ENCODE measurements at places on chromosomes 7 and 10.

DNA sequence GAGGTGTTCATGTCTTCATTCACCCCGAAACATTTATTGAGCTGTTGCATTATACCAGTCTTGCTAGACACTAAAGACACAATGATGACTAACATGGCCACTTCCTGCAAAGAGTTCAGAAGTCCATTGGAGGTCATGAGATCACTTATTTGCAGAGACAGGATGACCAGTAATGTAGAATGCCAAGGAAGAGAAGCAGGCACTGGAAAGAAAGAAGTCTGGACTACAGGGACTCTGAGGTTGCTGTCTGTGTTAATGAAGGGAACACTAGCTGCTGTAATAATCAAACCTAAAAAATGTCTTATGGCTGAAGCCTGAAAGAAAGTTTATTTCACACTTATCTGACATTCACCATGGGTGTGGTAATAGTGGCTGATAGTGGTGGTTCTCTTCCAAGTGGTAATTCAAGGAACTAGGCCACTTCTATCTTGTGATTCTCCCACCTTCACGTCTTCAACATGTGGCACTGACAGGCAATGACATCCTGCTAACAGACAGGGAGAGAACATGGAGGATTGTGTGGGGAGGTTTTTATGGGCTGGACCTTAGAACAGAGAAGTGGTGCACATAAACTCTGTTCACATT, 89.2 kb upstream of the MKLN1 start:
- peak; percentile 87 for DNase-seq

GRCh38 chr10:133357285-133358161, at the start of gene FUOM:
TSS of gene FUOM (minus strand) at chr10:133358019. CDS start at chr10:133358007, 12 bp downstream.
- peak; percentile 72 for DNase-seq

DNA sequence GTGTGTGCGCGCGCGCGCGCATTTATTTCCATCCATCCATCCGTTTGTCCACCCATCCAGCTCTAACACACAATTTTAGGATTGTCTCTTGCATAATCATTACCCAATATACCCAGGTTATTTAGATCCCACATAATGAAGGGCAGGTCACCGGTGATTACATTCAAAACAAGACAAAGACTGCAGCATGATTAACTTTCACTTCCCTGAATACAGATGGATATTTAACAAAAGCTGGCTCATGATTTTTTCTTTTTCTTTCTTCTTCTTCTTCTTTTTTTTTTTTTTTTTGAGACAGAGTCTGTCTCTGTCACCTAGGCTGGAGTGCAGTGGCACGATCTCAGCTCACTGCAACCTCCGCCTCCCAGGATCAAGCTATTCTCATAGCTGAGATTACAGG, 86.2 kb downstream of the SH3PXD2A start:
- DNase-seq: no peak

DNA sequence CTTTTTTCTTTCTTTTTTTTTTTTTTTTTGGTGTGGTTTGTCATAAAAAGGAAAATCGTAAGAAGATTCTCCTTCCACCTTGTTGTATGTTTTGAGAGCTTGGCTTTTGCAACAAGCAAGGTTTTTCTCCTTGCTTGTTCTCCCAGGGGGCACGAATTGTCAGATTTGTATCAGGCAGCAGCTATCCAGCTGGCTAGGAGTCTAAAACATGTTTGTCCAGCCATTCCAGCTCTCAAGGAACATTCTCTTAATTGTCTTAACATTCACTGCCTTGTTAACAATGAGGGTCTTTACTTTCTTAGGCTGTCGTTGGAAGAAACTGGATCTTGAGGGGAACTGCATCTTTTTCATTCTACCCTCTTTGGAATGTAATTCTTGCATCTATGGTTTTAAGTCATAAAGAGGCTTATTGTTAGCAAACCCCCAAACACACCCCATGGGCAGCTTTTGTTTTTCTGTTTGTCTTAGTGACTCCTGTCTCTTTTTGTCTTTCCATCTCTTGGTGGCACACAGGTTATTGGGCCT, 14.6 kb downstream of the SHTN1 start:
- DNase-seq: no peak

GRCh38 chr10:45374350-45375052, 485 bp downstream of the ALOX5 start:
- DNase-seq: no peak

GRCh38 chr10:123559066-123559822, 106.9 kb upstream of the GPR26 start:
- peak; percentile 58 for DNase-seq

DNA sequence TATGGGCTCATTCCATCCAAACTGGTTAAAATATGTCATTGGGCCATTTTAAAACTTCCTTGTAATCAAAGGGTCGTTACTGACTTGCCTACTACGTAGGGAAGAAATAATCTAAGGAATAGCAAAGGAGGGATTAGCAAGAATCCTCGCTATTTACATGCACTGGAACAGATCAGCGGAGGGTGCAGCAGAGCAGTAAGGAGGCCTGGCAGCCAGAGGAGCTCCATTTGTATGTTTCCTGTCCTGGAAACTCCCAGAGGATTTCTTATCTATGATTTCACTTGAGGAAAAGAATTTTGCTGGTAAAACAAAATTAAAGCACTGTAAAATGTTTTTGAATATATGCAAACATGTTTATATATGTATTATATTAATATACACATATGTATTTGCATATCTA, 107.3 kb downstream of the TPK1 start:
- no peak for DNase-seq

- DNase-seq: peak; percentile 51
These were observed 348.5 kb downstream of the GRID1 start for GRCh38 chr10:86017841-86018734.

- peak; percentile 76 for DNase-seq
These were observed 140.8 kb downstream of the GLCCI1 start for GRCh38 chr7:8109196-8110022.

DNA sequence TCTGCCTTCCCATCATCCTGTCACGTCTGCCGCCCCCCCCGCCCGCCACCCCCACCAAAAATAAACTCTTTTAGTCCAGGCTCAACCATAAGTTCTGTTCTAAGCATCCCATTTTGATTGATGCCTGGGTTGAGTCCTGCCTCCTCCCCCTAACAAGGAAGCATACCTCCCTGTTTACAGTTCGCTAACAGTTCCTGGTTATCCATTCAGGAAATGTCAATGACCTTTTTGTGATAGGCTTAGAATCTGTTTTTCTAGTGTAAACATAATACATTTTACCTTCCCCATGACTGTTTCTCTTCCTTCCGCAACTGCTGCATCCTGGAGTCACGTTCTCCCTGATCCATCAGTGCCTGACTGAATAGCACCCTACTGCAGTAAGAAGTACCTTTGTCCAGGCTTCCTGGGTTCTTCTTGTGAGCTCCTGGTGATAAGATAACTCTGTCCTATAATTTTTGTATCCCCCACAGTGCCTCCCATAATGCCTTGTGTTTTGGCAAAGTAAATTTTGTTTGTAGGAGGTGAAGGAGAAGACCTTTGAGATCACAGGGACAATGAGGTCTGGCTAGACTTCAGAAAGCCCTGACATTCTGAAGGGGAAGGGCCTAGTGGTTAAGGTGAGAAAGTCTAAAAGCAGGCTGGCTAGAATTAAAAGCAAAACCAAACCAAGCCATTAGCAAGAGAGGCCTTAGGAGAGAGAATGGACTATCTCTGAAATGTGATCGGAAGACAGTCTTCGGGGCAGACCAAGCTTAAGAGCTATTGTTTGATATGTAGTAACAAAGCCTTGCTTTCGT, 7.3 kb downstream of the AGFG2 start:
- DNase-seq: no peak

GRCh38 chr7:120404042-120404441, 131.1 kb downstream of the KCND2 start:
- DNase-seq: no peak

DNA sequence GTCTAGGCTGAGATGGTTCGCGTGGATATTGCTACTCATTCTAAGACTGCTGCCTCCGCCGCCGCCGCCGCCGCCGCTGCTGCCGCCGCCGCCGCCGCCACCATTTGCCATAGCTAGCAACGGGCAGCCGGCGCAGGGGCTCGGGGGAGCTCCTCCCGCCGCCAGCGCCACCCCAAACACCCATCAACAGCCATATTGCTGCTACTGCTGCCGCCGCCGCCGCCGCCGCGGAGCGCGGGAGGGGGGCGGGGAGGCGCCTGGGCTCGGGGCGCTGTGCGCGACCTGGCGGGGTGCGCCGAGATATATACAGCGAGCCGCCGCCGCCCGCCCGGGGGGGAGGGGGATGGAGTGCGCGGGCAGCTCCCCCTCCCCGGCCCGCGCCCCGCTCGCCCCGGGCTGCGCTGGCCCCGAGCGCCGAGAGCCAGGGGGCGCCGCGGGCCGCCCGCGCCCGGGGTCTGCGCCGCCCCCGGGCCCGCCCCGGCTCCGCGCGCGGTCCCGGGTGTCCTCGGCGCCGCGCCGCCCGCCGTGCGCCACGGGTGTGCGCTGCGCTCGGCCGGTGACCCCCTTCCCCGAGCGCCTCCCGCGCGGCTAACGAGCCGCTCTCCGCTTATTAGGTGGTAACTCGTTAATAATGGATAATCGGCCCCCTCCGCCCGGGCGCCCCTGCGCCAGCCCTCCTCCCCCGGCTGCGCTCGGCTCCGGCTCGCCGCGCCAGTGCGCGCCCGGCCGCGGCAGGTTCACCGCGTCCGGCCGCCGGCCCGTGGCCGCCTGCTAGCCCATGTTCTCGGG, at the start of gene KCNMA1:
Gene KCNMA1 (minus strand): TSS at position 277 of the 789 bp plus-strand sequence.
- peak; percentile 82 for DNase-seq

- DNase-seq: no peak
These were observed 152.6 kb downstream of the POU6F2 start for GRCh38 chr7:39130274-39130673.

DNA sequence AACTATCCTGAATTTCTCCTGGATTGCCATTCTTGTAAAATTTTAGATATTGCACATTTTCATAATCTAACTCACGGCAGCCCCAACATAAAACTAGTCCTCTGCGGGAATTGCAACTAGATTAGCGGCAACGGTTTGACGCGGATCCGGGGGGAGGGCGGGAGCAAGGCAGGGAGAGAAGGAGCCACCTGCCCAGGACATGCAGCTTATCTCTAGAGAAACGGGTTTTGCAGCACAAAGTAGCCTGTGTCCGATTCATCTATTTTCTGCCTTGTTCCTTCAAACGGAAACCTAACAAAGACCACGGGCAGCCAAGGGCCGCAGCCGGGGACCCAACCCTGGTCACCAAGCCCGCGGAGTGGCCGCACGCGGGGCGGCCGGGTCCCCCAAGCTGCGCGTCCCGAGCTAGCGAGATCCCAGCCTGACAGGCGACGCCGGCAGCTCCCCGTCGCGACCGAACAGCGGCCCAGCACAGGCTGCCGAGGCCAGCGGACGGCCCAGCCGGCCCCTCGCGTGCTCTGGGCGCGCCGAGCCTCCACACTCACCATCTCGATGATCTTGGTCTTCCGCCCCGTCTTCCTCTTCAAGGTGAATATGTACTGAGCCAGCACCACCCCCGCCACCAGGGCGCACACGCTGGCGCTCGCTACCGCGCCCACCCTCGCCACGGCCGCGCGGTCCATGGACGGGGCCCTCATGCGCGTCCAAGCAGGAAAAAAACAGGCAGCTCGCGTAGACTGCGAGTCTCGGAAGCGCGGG, at the start of gene NT5C3A:
Gene NT5C3A (minus strand): TSS at position 754 of the 759 bp plus-strand sequence. CDS start 71 bp downstream, at position 683.
- DNase-seq: no peak

DNA sequence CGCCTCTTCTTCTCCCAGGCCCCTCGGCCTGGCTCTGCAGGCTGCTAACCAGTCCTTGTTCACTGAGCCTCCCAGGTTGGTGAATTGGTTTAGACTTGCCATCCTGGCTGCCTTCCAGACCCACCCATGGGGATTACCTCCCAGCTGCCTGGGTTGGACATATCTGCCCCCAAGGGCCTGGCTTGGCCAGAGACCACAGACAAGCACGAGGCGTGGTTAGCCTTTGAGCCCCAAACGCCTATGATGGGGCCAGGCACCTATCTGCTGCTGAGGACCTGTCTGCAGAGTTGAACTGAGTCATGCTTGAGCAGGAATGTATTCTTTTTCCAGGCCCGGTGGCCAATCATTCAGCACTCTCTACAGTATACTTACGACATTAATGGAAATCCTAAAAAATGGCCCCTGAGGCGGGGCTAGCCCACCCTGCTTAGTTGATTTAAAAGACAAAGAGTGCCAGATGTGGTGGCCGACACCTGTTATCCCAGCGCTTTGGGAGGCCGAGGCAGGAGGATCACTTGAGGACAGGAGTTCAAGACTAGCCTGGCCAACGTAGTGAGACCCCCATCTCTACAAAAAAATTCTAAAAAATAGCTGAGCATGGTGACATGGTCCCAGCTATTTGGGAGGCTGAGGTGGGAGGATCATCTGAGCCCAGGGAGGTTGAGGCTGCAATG, 361.5 kb downstream of the FRMD4A start:
- no peak for DNase-seq

GRCh38 chr7:32330602-32331001, 159.6 kb downstream of the LSM5 start:
- no peak for DNase-seq

DNA sequence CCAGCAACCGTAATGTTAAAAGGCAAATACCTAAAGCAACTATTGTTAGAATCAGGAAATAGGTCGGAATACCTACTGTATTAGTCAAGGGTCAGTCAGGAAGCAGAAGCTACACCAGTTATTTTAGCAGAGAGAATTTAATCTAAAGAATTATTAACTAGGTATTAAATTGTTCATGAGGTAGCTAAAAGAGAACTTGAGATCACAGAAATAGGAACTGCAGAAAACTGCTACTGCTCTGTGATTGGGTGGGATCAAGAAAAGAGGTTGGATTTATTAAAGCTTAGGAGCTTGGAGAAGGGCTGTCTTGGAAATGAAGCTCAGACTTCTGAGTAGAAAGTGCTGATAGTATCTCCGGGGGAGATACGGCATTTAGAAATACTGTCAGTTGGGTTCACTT, 20.0 kb upstream of the ZNF438 start:
- DNase-seq: peak; percentile 59

GRCh38 chr10:72274213-72274729, 547 bp downstream of the DDIT4 start:
- DNase-seq: no peak
